Effector memory CD8-positive, alpha-beta T cell (primary cell): ENCODE measurements at places on chromosomes 2 and 18.

DNA sequence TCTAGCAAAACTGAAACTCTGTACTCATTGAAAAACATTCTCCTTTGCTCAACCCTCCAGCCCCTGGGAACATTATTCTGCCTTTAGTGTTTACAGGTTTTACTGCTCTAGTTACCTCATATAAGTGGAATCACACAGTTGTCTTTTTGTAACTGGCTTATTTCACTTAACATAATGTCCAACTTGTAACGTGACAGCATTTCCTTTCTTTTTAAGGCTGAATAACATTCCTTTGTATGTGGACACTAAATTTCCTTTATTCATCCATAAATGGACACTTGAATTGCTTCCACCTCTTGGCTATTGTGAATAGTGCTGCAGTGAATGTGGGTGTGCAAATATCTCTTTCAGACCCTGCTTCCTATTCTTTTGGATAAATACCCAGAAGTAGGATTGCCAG, 144.9 kb downstream of the ACTR3 start:
- DNase-seq, result no peak

DNA sequence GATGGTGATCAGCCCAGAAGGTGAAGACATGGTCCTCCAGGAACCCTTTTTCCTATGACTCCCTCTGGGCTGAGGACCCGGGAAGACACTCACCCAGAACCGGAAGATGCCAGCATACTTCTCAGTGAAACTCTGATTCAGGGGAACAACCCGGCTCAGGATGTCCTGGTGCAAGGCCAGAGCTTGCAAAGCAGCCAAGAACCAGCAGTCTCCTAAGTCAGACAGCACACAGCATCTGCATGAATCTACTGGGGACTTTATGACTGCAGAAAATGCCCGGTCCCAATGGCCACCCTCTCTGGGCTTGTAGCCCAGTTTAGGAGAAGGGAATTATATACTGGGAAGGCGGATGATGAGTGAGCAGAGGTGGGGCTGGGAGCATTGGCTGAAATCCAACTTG, 15.3 kb downstream of the CAPN14 start:
- DNase-seq, result no peak

DNA sequence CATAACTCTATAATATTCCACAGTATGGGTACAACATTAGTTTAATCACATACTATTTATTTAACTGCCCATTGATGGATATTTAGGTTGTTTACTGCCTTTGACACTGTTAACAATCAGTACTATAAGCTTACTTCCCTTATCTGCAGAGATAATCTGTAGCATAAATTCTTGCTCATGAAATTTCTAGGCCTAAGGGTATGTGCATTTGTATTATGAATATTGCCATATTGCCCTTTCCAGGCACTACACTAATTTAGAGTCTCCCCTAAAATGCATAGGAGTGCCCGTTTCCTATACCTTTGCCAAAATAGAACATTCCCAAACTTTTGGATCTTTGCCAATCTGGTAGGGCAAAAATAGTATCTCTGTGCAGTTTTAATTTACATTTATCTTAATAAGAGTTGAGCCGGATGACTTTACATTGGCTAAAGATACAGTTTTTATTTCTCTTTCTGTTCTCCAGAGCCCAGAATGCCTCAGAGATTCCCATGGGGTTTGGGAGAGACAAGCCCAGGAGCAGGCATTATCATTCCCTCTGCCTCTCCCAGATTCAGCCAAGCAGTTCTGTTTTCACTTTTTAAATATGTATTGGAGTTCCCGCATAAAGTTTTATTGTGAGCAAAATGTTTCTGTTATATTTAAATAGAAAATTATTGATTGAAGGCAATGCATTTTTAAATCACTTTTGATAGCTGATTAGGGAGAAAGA, 102.8 kb downstream of the CAPN13 start:
- no peak for DNase-seq

GRCh38 chr18:76491776-76492668, 3.0 kb downstream of the ZNF516 start:
- DNase-seq, result no peak

- DNase-seq, result no peak
Observed at GRCh38 chr2:97970293-97971060, 25.3 kb downstream of the TMEM131 start.

- DNase-seq, result no peak
Observed at GRCh38 chr2:170984079-170984478, 55.0 kb downstream of the GORASP2 start.

- DNase-seq, result no peak
Observed at GRCh38 chr2:8064603-8065002, 617.3 kb upstream of the ID2 start.

DNA sequence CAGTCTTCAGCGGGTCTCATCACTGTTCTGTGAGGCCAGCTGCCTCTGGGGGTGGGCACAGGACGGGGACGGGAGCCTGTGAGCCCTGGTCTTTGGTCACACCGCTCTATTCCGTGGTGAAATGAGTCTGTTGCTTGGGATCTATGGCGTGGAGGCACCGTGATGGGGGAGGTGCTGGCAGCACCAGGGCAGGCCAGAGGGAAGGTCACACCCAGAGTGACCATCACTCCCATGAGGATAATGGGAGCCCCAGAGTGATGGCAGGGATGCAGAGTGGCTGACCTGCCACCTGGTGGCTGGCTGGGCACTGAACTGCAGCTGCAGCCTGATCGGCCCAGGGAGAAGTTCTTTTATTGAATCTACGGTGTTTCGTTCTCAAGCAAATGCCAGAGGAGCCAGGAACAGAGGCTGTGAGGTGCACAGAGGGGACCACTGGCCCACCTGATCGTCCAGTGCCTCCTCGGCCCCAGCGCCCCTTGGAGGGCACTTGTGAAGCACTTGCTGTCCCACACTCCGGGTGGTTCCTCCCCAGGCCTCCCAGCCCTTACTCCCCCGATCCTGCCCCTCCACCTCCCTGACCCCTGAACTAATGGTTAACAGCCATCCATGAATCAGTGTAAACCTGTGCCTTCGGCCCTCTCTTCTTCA, 17.9 kb downstream of the KCNIP3 start:
- DNase-seq, result no peak

DNA sequence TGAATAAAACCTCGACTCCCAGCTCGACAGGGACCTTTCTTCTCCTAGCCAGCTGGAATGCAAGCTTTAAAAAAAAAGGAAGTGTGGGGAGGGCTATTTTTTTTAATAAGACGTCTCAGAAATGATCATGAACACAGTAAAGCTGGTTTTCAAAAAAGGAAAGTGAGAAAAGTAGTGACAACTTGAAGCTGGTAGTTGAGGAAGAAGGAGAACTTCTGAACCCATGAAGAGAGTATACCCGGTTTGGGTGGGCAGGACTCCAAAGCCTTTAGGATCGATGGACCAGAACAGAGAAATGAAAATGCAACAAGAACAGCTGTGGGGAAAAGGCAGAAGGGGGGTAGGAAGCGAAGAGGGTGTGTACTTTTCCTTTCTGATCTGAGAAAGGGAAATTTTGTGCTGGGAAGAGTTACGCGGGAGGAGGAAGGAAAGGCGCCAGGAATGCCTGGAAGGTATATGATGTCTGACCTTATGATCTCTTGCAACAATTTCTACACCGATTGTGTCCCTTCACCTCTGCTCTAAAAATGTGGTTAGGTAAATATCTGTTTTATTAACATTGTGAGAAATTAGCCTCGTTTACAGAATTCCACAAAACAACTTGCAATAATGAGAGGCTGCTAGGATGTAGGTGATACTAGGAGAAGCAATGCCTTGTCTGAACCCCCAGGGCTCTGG, 22.6 kb upstream of the CYP1B1 start:
- no peak for DNase-seq

- DNase-seq, result peak; percentile 24
Observed at GRCh38 chr2:216006164-216006663, 7.1 kb downstream of the MREG start.

DNA sequence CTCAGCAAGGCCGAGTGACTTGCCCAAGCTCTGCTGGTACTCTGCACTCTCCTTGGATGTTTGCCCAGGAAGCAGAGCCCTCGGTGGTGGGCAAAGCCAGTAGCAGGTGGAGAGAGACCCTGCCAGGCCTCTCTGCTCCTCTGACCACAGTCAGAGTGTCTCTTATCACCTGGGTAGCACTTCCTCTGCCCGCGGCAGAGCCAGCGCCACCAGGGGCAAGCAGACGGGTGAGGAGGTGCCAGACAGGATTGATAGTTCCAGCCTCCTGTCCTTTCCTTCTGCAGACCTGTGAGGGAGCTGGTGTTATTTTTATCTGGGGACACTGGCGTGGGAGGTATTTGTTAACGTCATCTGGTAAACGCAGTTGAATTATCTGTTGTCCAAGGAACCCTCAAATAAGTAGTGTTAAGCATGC, 152.9 kb downstream of the SMAD7 start:
- DNase-seq, result no peak

GRCh38 chr2:85409845-85410583, at the start of gene CAPG:
Gene CAPG (minus strand): TSS chr2:85410366. CDS start chr2:85402145, 8,221 bp downstream.
- peak; percentile 18 for DNase-seq

DNA sequence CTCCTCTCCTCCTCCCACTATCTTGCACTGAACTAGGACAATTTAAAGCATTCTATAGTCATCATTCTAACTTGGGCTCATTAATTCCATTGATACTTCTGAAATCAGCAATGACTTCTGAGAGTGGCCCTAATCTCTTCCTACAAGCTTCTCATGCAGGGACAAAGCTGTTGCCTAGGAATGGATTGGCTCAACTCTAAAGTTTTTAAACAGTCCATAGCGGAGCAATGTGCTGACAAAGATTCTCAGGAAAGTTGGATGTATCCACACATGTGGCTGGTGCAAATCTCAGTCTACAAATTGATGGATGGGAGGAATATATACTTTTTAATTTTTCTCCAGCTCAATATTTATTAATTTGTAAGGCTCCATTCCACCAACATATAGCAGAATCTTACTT, 388.9 kb downstream of the SETBP1 start:
- no peak for DNase-seq

DNA sequence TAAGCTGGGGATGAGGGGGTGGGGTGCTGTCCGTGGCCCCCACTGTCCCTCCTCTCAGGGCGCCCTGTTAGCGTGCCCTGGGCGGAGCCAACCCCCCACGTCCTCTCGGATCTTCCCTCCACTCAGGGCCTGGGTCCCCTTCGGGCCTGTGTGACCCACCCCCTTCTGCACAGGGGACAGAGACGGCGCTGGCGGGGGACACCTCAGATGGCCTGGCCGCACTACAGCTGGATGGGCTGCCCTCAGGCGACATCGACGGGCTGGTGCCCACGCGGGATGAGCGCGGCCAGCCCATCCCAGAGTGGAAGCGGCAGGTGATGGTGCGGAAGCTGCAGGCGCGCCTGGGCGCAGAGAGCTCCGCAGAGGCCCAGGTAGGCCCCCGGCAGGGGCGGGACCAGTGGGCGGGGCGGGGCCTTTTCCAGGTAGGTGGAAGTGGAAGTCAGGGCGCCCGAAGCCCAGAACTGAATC, 9.9 kb upstream of the KLHL30 start:
- no peak for DNase-seq

- DNase-seq, result no peak
Observed at GRCh38 chr2:97732436-97733340, 19.3 kb downstream of the ZAP70 start.

DNA sequence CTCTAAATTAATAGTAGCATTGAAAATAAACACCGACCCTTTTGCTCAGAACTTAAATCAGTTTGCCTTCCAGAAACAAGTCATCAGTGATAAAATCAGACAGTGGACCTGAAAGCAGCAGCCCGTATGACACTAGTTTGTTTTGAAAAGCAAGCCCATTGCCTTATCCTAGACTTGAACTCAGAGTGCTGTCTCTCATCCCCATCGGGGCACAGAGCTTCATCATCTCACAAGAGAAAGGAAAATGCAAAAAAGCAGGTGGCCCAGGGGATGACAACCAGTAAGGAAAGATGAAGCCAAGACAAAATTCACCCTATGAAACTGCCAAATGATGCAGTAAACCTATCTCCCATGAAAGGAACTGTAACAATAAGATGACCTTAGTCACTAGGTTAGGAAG, 71.2 kb downstream of the CERKL start:
- DNase-seq, result no peak

- DNase-seq, result no peak
Observed at GRCh38 chr2:124258140-124258880, 233.2 kb downstream of the CNTNAP5 start.

- DNase-seq, result no peak
Observed at GRCh38 chr18:34595690-34596089, 114.4 kb upstream of the DTNA start.

GRCh38 chr2:217316743-217317142, 456.9 kb upstream of the TNP1 start:
- no peak for DNase-seq

GRCh38 chr2:145623136-145623535, 1103.2 kb upstream of the ZEB2 start:
- no peak for DNase-seq

DNA sequence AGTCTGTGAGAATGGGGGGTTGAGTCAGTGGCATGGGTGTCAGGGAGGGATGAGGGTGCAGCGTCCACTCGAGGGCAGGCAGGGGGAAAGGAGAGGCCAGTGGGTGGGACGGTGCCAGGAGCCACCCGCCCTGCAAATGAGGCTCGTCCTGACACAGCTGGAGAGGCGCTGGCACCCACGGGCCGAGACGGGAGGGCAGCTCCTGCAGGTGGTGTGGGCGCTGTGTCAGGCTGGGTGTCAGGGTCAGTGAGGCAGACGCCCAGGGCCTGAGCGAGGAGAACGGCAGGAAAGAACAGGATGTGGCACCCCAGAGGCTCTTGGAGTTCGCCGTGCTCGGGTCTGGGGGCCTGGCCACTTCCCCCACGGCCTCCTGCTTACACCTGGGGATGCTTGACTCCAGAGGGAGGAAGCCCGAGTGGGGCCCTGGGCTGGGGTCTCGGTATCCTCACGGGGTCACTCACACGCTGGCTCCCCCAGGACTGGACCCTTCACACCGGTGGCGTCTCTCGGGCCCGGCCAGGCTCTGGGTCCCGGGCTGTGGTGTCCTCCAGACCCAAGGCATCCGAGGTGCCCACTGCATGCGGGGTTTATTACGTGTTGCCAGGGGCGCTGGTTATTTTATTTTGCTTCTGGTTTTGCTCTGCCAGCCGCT, 130.5 kb upstream of the CTDP1 start:
- no peak for DNase-seq

- no peak for DNase-seq
Observed at GRCh38 chr2:109517118-109517889, 96.5 kb downstream of the SEPTIN10 start.

GRCh38 chr2:10514273-10514672, 66.1 kb upstream of the ODC1 start:
- no peak for DNase-seq

DNA sequence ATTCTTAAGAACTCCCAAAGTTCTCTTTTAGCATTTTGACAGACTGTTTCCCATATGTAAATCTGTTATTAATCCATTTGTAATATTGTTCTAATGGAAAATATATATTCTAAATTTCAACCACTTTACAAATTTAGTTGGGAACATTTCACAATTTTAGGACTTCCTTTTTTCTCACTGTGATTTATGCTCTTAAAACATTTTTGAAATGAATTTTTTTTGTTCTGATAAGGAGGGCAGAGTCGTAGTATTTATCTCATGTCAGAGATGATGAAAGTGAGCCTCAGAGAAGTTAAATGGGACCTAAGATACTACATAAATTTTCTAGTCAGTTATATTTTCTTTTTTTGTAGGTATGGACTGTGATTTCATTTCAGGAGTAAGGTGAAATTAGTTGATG, 26.6 kb downstream of the RASGRP3 start:
- no peak for DNase-seq

GRCh38 chr2:182128821-182129707, 143.4 kb downstream of the PPP1R1C start:
- DNase-seq, result no peak

GRCh38 chr2:212254339-212254738, 284.3 kb downstream of the ERBB4 start:
- DNase-seq, result no peak
